Lower lobe of right lung (tissue), 2 donors: ENCODE measurements at places on chromosomes 4 and X.

DNA sequence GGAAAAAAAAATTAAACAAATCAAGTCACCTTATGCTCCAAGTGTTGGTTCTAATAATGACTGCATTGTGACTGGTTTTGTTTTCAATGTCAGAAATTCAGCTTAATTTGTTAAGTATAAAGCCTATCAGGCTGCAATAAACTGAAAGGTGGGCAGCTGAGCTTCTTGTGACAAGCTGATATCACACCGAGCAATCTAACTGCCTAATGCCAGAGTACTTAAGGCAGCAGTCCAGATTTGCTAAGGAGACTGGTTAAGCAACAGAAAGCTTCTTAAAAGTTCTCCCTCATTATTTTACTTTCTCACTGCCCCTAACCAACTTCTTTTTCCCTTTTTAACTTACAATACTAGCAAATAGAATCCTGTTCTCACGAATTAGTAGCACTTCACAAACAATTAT, 201.0 kb downstream of the MAB21L2 start:
- no peak overlapping the region for H3K4me3 ChIP-seq
- H3K4me1 ChIP-seq: peaks cover 7% of the 10 kb centered on the region
- DNase-seq: no peak
- no peak overlapping the region for H3K27ac ChIP-seq

GRCh38 chrX:118717678-118718391, 9.6 kb upstream of the IL13RA1 start:
- H3K4me3 ChIP-seq: no peak overlapping the region
- DNase-seq: no peak
- H3K36me3 ChIP-seq: no peaks in the 10 kb centered on the region
- no peaks in the 10 kb centered on the region for H3K4me1 ChIP-seq
- peak overlapping the region; percentile 65 for H3K27ac ChIP-seq

DNA sequence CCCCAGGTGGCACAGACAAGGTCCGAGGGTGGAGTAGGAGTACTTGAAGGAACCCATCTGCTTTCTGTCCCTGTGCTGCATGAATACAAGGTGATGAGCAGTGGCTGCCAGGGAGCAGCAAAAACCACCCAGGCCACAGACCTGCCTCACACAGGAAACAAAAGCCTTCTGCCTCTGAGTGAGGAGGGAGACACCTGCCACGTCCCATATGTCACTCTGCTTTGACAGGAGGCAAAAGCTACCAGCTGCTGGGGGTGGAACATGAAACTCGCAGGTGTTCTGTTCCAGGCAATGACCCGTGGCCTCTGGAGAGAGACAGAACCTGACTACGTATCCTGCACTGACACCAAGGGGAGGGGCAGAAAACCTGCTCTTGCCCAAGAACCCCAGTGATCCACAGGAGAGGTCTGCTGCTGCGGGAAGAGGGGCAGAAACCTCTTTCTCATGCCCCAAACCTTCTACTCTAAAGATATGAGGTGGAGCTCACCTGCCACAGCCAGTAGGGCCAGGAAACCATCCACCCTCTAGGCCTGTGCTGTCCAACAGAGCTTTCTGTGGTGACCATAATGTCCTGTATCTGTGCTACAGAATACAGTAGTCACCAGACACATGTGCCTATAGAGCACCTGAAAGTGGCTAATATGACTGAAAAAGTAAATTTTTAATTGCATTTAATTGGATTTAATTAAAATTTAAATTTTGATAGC, 172.9 kb downstream of the PRDM5 start:
- H3K27me3 ChIP-seq: no peaks in the 10 kb centered on the region
- no peaks in the 10 kb centered on the region for H3K4me1 ChIP-seq
- DNase-seq: no peak
- H3K36me3 ChIP-seq: no peaks in the 10 kb centered on the region
- H3K27ac ChIP-seq: no peak overlapping the region

- no peak overlapping the region for H3K27ac ChIP-seq
- no peak overlapping the region for H3K4me3 ChIP-seq
- no peaks in the 10 kb centered on the region for H3K4me1 ChIP-seq
- no peak for DNase-seq
These were observed 79.8 kb downstream of the IQCM start for GRCh38 chr4:149735796-149736195.

- H3K36me3 ChIP-seq: no peaks in the 10 kb centered on the region
- no peak for DNase-seq
These were observed 11.3 kb downstream of the PSAPL1 start for GRCh38 chr4:7423391-7423790.

- no peak overlapping the region for H3K4me3 ChIP-seq
- H3K27me3 ChIP-seq: no peaks in the 10 kb centered on the region
- no peaks in the 10 kb centered on the region for H3K4me1 ChIP-seq
- no peak overlapping the region for H3K27ac ChIP-seq
- peaks cover 99% of the 10 kb centered on the region for H3K36me3 ChIP-seq
These were observed 113.5 kb upstream of the HSD17B10 start for GRCh38 chrX:53547668-53548067.

DNA sequence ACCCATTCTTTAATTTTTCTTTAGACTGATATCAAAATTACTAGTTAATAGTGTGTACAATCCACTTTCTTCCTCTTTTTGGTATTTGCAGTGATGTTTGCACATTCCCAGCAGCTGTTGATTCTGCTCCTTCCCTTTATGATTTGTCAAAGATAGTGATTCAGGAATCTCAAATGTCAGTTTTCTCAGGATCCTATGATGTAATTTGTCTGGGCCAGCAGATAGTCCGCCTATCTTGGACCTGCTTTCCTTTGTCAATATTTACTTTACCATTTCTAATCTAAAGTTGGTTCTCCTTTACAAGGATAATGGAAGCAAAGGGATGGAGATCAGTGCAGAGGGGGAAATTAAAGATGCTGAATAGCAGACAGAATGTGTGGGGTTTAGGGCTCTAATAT, 122.1 kb downstream of the REELD1 start:
- DNase-seq: no peak
- H3K4me1 ChIP-seq: peaks cover 26% of the 10 kb centered on the region
- no peak overlapping the region for H3K4me3 ChIP-seq
- no peaks in the 10 kb centered on the region for H3K36me3 ChIP-seq

GRCh38 chrX:103846386-103846785, 14.3 kb upstream of the RAB9B start:
- H3K4me1 ChIP-seq: no peaks in the 10 kb centered on the region
- H3K27me3 ChIP-seq: no peaks in the 10 kb centered on the region
- DNase-seq: no peak
- H3K4me3 ChIP-seq: no peak overlapping the region
- no peaks in the 10 kb centered on the region for H3K36me3 ChIP-seq
- no peak overlapping the region for H3K27ac ChIP-seq

DNA sequence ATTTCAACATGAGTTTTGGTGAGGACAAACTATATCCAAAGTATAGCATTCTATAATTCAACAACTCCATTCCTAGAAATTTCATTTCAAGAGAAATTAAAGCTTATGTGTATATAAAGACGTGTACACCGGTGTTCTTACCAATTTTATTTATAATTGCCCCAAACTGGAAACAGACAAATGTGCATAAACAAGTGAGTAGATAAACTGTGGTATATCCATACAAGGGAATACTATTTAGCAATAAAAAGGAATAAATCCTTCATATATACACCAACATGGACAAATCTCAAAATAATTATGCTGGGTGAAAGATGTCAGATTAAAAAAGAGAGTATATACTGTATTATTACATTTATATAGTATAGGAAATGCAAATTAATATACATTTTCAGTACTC, 19.9 kb downstream of the HNRNPH2 start:
- peaks cover 7% of the 10 kb centered on the region for H3K36me3 ChIP-seq
- no peak overlapping the region for H3K4me3 ChIP-seq
- no peak for DNase-seq
- H3K27ac ChIP-seq: no peak overlapping the region
- H3K4me1 ChIP-seq: no peaks in the 10 kb centered on the region

DNA sequence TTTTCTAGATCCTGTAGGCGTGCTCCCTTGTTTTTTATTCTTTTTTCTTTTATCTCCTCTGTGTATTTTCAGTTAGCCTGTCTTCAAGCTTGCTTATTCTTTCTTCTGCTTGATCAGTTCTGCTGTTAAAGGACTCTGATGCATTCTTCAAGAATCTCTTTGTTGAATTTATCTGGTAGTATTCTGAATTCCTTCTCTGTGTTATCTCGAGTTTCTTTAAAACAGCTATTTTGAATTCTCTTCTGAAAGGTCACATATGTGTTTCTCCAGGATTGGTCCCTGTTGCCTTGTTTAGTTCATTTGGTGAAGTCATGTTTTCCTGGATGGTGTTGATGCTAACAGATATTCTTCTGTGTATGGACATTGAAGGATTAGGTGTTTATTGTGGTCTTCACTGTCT, 15.3 kb downstream of the RAB33B start:
- no peak overlapping the region for H3K27ac ChIP-seq
- H3K4me1 ChIP-seq: peaks cover 8% of the 10 kb centered on the region
- H3K4me3 ChIP-seq: no peak overlapping the region
- no peak for DNase-seq

DNA sequence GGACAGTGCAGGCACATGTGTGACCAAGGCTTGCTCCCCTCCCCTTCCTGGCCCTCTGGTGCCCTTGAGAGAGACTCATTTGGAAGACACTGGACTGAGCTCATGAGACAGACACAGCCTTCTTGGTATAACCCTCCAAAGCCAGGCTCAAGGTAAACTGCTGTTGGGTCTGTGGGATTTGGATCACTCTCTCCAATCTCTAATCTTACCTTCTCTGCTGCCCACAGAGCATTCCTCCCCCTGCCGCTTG, 105.0 kb upstream of the MAMLD1 start:
- no peak for DNase-seq
- H3K4me3 ChIP-seq: no peak overlapping the region
- H3K4me1 ChIP-seq: no peaks in the 10 kb centered on the region
- no peaks in the 10 kb centered on the region for H3K27me3 ChIP-seq
- no peak overlapping the region for H3K27ac ChIP-seq
- no peaks in the 10 kb centered on the region for H3K36me3 ChIP-seq

DNA sequence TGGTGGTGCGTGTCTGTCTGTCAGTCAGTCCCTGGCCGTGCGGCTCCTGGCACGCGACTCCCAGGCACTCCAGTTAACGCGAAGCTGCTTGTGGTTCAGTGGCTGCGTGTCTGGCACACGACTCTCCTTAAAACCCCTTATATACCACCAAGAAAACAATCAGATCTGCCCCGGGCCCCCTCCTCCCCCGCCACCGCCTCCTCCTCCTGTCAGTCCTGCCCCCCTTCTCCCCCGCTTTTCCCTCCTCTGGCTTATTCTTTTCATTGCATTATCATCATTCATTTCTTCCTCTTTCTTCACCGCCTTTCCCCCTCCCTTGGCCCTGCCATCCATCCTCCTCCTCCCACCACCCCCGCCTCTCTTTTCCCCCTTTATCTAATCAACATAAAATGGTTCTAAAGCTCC, at the start of gene NEUROG2:
TSS of gene NEUROG2 (minus strand) at position 115 of the 405 bp plus-strand sequence. CDS start 705 bp downstream, outside the sequence.
- peak within 1 kb of the TSS; percentile 59 for H3K4me3 ChIP-seq
- H3K27ac ChIP-seq: no peak within 1 kb of the TSS
- H3K4me1 ChIP-seq: peaks cover 38% of the 10 kb centered on the region
- no peak for DNase-seq

DNA sequence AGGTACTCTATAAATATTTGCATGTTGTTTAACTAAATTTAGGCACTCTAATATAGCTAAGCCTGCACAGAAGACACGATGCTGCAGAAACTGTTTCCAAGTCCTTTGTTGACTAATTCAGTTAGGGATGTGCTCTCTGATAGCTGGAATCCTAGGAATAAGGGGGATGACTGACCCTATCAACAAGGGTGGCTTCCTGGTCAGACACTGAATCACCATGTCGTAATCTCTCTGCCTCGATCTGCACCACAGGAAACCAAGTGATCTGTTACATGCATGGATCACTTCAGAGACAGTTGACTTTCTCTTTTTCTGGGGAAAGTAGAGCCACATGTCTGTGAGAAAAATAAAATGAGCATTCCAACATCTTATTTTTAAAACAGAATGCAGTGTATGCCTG, 169.1 kb downstream of the GUCY2F start:
- DNase-seq: no peak
- H3K27me3 ChIP-seq: no peaks in the 10 kb centered on the region
- no peaks in the 10 kb centered on the region for H3K36me3 ChIP-seq

GRCh38 chr4:118798658-118799057, 37.3 kb downstream of the SEC24D start:
- no peak overlapping the region for H3K4me3 ChIP-seq
- H3K36me3 ChIP-seq: peaks cover 92% of the 10 kb centered on the region
- no peak for DNase-seq
- no peaks in the 10 kb centered on the region for H3K4me1 ChIP-seq

GRCh38 chr4:16255730-16256129, 29.5 kb upstream of the TAPT1 start:
- no peaks in the 10 kb centered on the region for H3K27me3 ChIP-seq
- no peak overlapping the region for H3K27ac ChIP-seq
- no peak overlapping the region for H3K4me3 ChIP-seq
- no peaks in the 10 kb centered on the region for H3K36me3 ChIP-seq
- no peaks in the 10 kb centered on the region for H3K4me1 ChIP-seq

- peak overlapping the region; percentile 49 for H3K27ac ChIP-seq
- H3K27me3 ChIP-seq: no peaks in the 10 kb centered on the region
- H3K36me3 ChIP-seq: no peaks in the 10 kb centered on the region
- H3K4me1 ChIP-seq: peaks cover 13% of the 10 kb centered on the region
- no peak overlapping the region for H3K4me3 ChIP-seq
These were observed 325.5 kb downstream of the BCOR start for GRCh38 chrX:39772057-39772832.

DNA sequence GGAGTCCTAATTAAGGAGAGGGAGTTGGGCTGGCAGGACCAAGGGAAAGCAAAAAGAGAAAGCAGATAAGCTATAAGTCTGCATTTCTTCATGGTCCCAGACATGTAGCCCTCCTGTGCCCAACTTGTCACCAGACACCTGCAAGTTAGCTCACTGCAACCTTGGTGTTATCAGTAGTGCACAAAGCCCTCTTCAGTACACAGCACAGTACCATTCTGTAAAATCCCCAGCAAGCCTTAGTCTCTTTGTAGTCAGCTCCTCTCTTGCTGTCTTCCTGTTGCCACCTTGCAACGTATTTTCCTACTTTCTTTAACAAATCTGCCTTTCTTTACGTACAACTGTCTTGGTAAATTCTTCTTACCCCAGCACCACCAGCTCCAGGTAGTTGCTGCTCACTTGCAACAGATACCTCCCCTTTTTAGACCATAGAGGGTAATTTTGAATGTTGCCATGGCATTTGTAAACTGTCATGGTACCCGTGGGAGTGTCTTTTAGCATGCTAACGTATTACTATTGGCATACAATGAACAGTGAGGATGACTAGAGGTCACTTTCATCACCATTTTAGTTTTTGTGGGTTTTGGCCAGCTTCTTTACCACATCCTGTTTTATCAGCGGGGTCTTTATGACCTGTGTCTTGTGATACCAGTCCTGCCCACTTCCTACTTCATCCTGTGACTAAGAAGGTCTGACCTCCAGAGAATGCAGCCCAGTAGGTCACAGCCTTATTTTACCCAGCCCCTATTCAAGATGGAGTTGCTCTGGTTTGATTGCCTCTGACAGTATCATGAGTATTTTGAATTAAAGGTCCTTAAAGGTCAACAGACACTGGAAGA, 28.3 kb upstream of the AP1S2 start:
- DNase-seq: no peak
- no peaks in the 10 kb centered on the region for H3K36me3 ChIP-seq
- H3K27me3 ChIP-seq: no peaks in the 10 kb centered on the region
- no peaks in the 10 kb centered on the region for H3K4me1 ChIP-seq
- no peak overlapping the region for H3K4me3 ChIP-seq

DNA sequence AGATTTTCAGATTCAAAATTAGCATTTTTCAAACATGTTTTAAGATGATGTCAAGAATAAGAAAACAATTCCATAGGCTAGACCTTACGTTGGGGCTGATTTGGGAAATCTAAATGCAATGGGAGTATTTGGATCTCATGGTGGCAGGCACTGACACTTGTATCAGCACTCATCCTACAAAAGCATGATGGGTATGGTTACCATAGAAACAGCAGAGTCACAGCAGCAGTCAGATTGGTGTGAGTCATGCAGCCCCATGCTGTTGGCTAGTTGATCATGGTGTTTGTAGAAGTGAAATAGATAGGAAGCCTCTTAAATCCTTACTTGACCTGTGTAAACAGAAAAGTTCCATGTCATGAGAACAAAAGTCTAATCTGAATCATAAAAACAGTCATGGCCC, 1637.3 kb upstream of the PABPC4L start:
- no peaks in the 10 kb centered on the region for H3K36me3 ChIP-seq
